ENCODE measurements at places on chromosomes 12 and 14.

GRCh38 chr14:24398653-24399446 lies at the start of gene NYNRIN:
TSS of gene NYNRIN (plus strand) at chr14:24399003. CDS start at chr14:24399247, 244 bp downstream.
- no peak for DNase-seq

DNA sequence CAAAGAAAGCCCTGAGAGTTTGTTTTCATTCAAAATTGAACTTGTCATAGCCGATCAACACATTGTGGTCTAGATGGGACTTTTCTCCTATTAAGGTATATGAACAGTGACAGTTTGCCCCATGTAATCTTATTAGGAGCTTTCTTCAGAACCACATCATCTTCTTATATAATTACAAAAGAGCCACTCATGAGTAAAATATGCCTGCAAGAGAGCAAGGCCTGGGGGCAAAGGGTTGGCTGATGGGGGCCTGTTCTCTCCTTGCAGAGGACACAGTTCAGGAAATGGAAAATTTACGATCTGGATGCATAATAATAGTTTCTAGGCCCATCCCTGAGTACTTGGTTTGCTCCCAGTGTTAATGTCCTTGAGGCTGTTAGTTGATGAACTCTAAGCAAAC lies 87.8 kb downstream of the FLRT2 start:
- DNase-seq: no peak

DNA sequence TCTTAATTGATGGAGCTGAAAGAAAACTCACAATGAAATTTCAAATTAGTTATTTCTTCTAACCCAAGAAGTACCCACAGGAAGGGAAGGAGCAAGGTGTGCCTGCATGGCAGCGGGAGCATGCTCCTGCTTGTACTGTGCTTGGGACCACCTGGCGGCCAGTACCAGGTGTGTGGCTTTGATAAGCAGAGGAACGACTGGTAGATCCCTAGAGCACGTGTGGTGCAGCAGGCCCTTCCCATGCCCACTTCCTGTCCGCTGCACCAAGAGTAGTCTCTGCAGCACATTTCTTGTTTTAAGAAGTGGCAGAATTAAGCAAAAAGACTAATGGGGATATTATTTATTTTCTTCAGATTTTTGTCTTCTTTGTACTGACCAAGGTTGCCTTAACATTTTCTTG lies 122.3 kb upstream of the ATF1 start:
- no peak for DNase-seq

DNA sequence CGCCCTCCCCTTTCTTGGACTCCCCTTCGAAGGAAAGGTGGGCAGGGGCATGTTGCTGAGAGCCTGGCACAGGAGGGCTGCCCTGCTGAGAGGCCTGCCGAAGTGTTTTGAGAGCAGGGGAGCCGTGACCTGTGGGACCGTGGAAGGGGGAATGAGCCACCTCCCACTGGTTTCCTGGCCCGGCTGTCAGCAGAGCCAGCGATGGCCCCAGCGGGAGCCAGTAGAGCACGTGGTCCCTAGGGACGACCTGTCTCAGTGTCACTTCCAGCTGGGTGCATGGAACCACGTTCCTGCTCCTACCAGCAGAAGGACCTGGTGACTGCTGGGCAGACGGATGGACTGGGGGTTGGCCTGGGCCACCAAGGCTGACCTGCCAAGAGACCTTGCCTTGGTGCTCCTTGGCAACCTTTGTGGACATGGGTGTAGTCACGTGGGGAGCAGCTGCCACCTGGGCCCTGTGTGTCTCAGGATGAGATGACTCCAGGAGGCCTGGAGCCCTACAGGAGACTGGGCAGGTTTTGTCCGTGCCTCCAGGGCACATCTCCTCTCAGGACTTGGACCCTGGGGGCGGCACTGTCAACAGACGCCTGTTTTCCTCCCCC lies 34.6 kb downstream of the BEGAIN start:
- no peak for DNase-seq

GRCh38 chr14:24367514-24368211 lies at the start of gene NFATC4:
TSS of gene NFATC4 (plus strand) at chr14:24368184. CDS start at chr14:24368341, 157 bp downstream.
- no peak for DNase-seq

All from stimulated activated CD4-positive, alpha-beta T cell treated with anti-CD3 and anti-CD28 coated beads, Interleukin-12 subunit alpha, Interleukin-12 subunit beta, amount 100 ng/mL, for 24 hours (primary cell).